ENCODE measurements at places on chromosomes 4 and X.

- DNase-seq = no peak
These were observed 545.0 kb downstream of the GBA3 start for GRCh38 chr4:23237771-23238170.

- no peak for DNase-seq
These were observed 25.4 kb downstream of the NFKB1 start for GRCh38 chr4:102526532-102526931.

DNA sequence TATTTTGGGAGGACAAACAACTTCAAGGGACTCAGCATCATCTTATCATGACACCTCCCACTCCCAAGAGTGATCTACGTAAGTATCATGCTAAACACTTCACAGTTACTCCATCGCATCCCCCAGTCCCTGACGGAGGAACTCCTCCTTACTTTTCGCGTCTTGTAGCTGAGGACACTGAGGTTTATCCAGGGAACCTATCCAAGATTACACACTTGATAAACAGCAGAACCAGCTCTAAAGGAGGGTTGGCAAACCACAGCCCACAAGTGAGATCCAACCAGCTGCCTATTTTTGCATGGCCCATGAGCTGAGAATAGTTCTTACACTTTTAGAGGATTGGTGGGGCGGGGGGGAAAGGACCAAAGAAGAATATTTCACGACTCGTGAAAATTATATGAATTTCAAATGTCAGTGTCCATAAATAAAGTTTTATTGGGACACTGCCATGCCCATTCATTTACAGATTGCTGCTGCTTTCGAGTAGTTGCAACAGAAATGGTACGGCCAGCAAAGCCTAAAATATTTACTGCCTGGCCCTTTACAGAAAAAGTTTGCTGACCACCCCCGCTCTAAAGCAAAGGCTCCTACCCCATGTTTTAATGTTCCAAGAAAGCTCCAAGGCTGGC is 47.8 kb downstream of the SEPSECS start:
- no peak for DNase-seq

GRCh38 chr4:8334786-8335460 is 65.4 kb downstream of the HTRA3 start:
- no peak for DNase-seq

- DNase-seq = no peak
These were observed 48.8 kb upstream of the SHOX start for GRCh38 chrX:581720-582298.

DNA sequence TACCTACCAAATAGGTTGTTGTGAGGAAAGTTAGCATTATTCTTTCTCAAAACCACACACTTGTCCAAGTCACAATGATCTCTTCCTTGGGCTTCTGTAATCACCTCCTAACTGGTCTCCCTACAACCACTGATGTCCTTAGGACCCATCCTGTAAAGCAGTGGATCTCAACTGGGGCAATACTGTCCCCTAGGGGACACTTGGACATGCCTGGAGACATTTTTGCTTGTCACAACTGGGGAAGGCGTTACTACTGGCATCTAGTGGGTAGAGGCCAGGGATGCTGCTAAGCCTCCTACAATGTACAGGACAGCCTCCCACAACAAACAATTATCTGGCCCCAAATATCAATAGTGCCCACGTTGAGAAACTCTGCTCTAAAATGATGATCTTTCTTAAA is 118.7 kb upstream of the AP1S2 start:
- DNase-seq = no peak

GRCh38 chr4:156420623-156421022 is 467.0 kb upstream of the CTSO start:
- DNase-seq = no peak

DNA sequence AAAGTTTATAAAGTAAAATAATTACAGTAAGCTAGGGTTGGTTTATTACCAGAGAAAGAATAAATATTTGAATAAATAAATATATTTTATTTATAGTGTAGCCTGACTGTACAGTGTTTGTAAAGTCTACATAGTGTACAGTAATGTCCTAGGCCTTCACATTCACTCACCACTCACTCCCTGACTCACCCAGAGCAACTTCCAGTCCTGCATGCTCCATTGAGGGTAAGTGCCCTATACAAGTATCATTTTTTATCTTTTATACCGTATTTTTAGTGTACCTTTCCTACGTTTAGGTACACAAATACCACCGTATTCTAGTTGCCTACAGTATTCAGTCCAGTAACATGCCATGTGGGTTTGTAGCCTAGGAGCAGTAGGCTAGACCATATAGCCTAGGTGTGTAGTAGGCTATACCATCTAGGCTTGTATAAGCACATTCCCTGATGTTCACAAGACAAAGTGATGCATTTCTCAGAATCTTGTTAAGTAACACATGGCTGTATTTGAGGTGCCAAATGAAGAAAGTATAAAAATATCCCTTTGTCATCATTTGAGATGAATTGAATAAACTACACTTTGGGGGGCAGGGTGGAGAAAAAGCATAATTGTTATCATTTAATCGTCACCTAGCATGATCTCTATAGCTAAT is 14.7 kb upstream of the KLHL8 start:
- no peak for DNase-seq

- DNase-seq = no peak
These were observed 17.5 kb upstream of the NEIL3 start for GRCh38 chr4:177292171-177292570.

- no peak for DNase-seq
These were observed 3.0 kb downstream of the PDLIM3 start for GRCh38 chr4:185532293-185532692.

All from stimulated activated CD4-positive, alpha-beta T cell treated with anti-CD3 and anti-CD28 coated beads, Interleukin-1b, Interleukin-23, amount 100 ng/mL, for 1 hour (primary cell).